Prostate gland (tissue), 2 donors: ENCODE measurements at places on chromosomes 11 and 22.

GRCh38 chr11:57425565-57426438 lies 1.1 kb downstream of the SLC43A3 start:
- DNase-seq: peak; percentile 57

GRCh38 chr11:69774354-69775162 lies 583 bp downstream of the FGF4 start:
- no peak for DNase-seq

DNA sequence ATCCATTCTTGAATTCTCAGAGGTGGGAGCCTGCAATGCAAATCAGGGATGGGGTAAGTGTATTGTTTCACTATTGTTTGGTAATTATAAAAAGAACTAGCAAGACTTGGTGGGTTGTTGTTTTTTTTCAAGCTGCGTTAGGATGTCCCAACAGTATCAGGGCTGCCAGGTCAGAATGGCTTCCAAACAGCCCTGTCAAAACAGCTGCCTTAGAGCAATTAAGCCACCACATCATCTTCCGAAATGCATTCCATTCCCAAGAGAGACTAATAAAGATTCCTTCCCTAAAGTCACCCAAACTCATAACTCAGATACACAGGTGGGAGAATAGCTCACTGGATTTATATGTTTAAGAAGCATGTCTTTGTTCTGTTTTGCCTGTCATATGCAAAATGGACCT lies 23.5 kb downstream of the BBOX1 start:
- no peak for DNase-seq

DNA sequence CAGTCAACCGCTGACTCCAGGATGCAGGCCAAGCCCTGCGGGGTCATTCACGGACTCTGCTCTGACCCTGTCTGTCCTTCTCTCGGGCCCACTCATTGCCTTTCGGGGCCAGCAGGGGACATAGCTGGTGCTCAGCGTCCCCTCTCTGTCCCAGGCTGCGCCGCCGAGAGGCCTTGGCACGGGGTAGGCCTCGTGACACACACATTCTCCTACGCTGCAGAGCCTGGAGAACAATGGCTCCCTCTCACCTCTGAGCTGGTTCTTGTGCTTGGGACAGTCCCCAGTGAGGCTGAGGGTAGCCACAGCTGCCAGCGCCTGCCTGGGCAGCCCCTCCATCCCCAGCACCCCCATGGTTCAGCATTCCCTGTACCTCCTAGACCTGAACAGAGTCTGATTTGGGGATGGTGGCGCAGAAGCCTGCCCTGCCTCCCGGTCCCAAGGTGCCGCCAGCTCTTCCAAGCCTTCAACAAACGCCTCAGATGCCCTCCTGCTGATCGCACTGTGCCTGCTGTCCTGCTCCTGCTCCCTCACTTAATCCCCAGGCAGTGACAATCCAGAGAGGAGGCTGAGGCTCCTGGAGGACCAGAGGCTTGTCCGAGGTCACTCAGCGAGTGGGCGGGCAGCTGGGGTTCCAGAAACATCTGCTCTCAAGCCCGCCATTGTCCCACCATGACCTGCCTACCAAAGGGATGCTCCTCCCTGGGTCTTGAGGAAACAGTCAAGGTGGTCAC lies 30.4 kb downstream of the DUSP8 start:
- no peak for DNase-seq

DNA sequence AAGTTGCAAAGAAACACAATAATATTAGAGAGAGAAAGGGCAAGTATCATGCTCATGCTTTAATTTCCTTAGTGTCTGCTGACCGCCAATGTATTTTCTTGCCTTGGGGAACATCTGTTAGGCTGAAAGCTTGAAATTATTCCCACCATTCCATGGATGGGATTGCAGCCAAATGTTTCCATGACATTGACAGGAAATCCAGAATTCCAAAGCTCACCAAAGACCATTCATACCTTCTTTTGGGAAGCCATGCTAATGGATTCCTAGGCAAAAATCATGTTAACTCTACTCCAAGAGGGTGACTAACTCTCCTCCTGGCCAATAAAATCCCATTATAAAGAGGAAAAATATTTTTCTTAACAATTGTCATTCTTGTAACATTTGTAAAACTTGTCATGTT lies 661.4 kb upstream of the FAT3 start:
- DNase-seq: no peak

DNA sequence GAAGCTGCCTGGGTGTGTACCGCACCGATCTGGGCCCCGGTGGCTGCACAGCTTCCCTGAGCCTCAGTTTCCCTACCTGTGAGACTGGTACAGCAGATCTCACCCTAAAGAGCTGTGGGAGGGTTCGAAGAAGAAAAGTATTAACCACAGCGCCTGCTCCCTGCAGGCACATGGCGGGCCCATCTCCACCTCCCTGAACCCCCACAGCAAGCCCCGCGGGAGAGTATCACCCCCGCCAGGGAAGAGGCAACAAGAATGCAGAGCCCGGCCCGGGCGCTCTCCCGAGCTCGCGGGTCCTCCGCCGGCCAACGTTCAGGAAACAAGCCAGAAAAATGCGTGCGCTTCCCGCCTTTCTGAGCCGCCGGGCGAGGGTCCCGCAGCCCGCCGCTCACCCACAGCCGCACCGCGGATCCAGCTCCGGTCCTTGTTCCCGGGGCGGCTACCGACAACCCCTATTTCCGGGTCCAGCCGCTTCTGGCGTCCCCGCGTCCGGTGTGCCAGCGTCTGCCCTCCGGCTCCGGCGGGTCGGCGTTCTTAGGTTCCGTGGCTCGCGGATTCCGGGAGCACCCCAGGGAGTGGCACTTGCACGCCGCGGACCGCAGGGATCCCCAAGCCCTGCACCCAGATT lies at the start of gene TOP3B:
TOP3B (minus strand) TSS at position 450 of the 628 bp plus-strand sequence. CDS start 7,078 bp downstream, outside the sequence.
- DNase-seq: peak; percentile 66

- no peak for DNase-seq
Observed at GRCh38 chr11:134363592-134363991, 31.8 kb downstream of the GLB1L2 start.

GRCh38 chr11:126411971-126412381 lies 56.5 kb downstream of the ST3GAL4 start:
- DNase-seq: no peak

DNA sequence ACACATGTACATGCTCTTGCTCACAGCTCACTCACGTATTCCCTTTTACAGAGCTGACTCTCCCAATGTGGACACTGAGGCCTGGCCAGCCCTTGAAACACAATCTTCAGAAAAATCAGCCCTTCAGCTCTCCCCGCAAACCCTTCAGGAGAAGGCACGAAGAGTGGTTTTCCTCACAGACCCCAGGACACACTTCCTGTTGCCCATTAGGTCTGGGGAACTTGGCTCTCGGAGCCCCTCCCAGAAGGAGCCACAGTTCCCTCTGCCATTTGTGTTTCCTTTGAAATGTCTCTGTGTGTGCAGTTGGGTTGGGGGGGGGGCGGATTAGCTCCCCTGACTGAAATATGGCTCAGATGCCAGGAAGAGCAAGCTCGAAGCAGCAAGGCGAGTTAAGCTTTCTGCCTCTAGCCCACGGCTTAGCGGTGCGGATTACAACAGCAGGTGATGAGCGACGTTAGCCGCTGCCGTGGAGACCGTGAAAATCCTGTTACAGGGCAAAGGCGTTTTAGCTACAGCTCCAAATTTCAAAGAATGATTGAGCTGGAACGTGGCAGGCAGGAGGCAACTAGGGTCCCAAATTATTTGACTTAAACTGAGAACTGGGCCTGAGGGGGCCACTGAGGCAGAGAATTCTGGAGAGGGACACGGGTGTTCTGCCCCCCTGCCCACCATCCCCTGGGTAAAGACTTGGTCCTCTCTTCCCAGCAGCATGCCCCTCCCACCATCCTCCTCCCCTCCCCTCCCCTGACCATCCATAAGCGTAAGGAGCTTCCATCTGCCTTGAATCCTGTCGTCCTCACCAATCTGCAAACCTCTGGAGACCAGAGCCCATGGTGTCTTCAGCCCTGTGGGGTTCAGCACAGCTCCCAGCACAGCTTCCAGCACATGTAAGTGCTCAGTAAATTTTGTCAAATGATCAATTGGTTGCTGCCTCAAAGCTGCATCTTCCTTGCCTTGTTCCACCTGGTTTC lies 598.6 kb downstream of the BUD13 start:
- no peak for DNase-seq

- no peak for DNase-seq
Observed at GRCh38 chr11:130483124-130483523, 34.7 kb downstream of the ADAMTS15 start.
